ENCODE measurements at places on chromosomes 11 and 22. TPM values are rescaled to one million over a fixed set of nuclear protein-coding genes. Genes with fewer than 3 reads are reported as not detected.
A peak's percentile ranks its signal among the peaks of the same experiment; 100 is the strongest.

Gene TMEM121B
- total RNA-seq = 0.28 TPM

Gene GNAZ
- total RNA-seq = 3.9 TPM

DNA sequence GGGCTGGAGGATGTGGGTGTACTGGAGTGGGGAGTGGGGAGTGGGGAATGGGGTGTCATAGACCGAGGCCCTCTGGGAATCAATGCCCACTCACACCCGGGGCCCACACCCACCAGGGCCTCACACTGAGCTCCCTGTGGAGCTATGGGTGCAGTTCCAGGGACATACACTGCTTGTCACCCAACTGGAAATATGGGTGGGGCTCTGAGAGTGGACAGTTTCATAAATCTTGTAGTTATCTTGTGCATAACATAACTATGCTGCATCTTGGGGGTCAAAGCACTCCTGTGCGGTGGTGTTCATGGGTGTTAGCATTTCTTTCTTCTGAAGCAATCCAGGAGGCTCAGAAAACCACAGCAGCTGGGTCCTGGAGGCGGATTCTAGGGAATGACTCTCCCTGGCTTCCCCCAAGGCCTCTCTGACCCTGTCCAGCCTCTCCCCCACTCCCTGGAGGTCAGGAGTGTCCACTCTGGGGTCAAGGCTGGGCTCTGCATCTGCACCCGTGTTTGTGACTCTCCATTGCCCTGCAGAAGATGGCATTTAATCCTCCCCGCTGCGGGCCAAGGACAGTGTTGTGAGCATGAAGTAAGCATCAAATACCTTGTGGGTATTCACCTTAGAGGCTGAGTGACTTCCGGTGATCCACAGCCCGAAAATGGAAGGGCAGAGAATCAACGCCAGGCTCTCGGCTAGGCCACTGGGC, 172.5 kb downstream of the CTTN start:
- DNase-seq = peak; percentile 7

DNA sequence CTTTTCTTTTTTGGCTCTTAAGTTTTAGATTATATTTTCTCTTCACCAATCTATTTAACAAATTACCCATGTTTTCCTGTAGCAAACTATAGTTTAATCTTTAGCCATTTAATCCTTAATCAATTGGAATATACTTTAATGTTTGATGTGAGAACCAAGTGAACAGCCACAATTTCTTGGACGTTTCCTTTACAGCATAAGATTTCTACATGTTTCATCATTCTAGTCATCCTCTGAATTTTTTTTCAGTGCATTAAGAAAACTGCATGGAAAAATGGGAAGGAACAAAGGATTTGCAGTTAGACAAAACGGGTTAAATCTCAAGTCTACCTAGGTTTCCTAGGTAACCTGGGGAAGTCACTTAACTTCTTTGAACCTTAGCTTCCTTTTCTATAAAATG, 507.1 kb upstream of the CCDC90B start:
- DNase-seq = no peak

Data from psoas muscle (tissue), 8 donors.